ENCODE measurements at places on chromosomes 3 and 15. TPM values are rescaled to one million over a fixed set of nuclear protein-coding genes. Genes with fewer than 3 reads are reported as not detected.
A peak's percentile ranks its signal among the peaks of the same experiment; 100 is the strongest.

DNA sequence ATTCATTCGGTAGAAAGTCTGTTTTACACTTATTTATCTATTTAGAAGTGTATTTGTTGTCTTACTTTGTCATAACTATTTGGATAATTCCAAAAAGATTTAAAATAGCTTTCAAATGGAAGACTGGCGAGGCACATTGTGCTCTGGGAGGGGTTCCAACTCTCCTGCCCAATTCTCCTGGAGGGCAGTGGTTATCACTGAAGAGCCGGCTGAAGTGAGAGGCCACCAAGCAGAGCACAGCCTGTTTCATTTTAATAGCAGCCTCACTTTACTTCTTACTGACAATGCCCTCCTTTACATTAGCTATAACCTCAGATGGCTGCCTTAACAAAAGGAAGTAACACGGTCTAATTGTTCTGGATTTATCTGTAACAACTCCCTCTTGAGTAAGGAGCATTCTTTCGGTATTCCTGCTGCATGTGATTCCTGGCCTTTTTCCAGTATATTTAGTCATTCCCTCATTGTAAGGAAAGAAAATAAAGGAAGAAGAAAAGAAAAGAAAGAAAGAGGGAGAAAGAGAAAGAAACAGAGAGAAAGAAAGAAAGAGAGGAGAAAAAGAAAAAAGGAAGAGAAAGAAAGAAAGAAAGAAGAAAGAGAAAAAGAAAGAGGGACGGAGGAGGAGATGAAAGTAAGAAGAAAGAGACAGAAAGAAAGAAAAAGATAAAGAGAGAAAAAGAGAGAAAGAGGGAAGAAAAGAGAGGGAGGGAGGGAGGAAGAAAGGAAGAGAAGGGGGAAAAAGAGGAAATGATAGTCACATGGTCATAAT lies 339.8 kb upstream of the WNT5A start:
- no peaks in the 10 kb centered on the region for H3K36me3 ChIP-seq
- H3K4me3 ChIP-seq: no peak overlapping the region
- H3K27me3 ChIP-seq: no peaks in the 10 kb centered on the region
- no peak for DNase-seq

DNA sequence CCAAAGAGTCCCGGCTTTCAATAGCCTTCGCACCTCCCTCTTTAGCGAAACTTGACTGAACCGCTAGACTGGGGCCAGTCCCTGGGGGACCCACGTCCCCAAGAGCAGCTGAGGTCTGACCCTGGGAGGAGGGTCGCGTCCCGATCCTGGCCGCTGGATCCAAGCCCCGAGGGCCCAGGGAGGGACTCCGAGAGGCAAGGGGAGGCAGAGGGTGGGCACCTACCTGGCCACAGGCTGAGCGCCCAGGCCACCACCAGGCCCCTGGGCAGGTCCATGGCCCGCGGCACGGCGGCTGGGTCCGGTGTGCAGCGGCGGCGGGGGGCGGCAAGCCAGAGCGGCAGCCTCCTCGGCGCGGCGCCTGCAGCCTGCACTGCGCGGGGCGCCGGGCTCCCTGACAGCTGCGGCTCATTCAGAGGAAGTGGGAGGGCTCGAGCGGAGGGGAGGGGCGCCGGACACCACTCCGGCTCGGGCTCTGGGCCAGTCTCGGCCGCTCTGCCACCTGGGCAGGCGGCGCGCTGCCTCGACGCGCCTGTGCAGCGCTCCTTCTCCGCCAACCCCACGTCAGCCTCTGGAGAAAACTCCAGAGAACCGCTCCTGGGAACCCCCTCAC lies at the start of gene ITGA11:
TSS of gene ITGA11 (minus strand) at position 372 of the 610 bp plus-strand sequence. CDS start at position 275, 97 bp downstream.
- H3K4me1 ChIP-seq: peaks cover 5% of the 10 kb centered on the region
- H3K4me3 ChIP-seq: peak within 1 kb of the TSS; percentile 66
- DNase-seq: peak; percentile 87

GRCh38 chr15:48400086-48400485 lies 68.9 kb downstream of the DUT start:
- no peaks in the 10 kb centered on the region for H3K36me3 ChIP-seq
- H3K27ac ChIP-seq: no peak overlapping the region
- H3K4me3 ChIP-seq: no peak overlapping the region

DNA sequence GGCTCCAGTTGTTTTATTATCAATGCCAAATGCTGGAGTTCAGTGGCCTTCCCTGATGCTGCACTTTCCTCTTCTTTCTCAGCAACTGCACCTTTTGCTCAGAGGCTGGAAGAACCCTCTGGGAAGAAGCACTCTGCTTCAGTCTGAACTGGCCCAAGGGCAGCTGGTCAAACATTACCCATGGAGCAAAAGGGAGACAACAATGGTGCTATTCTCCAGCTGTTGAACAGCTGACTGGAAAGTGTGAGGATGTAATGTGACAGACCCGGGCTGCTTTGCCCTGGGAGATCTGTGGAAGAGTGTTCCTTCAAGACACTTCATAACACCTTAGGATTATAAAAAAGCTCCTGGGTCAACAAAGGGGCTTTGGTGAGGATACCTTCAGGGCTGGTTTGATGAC lies 84.9 kb downstream of the EPHB1 start:
- no peak for DNase-seq
- no peaks in the 10 kb centered on the region for H3K36me3 ChIP-seq
- H3K4me3 ChIP-seq: no peak overlapping the region

- no peak overlapping the region for H3K4me3 ChIP-seq
- H3K27ac ChIP-seq: no peak overlapping the region
- no peaks in the 10 kb centered on the region for H3K27me3 ChIP-seq
- H3K4me1 ChIP-seq: no peaks in the 10 kb centered on the region
- DNase-seq: no peak
Observed at GRCh38 chr3:97975466-97975865, 3.2 kb upstream of the RIOX2 start.

GRCh38 chr3:187920913-187921312 lies 175.6 kb upstream of the BCL6 start:
- no peak overlapping the region for H3K4me3 ChIP-seq
- peaks cover 12% of the 10 kb centered on the region for H3K4me1 ChIP-seq
- no peaks in the 10 kb centered on the region for H3K36me3 ChIP-seq
- H3K27me3 ChIP-seq: no peaks in the 10 kb centered on the region

GRCh38 chr3:174776123-174776522 lies 83.0 kb upstream of the NAALADL2 start:
- H3K4me1 ChIP-seq: no peaks in the 10 kb centered on the region
- H3K4me3 ChIP-seq: no peak overlapping the region

- H3K36me3 ChIP-seq: no peaks in the 10 kb centered on the region
- 0 out of 2 replicates have a peak, but pooled peaks cover 3% of the 10 kb centered on the region for H3K4me1 ChIP-seq
- H3K27ac ChIP-seq: no peak overlapping the region
- H3K4me3 ChIP-seq: no peak overlapping the region
Observed at GRCh38 chr3:58189691-58190090, 21.1 kb downstream of the DNASE1L3 start.

- no peaks in the 10 kb centered on the region for H3K36me3 ChIP-seq
- no peak overlapping the region for H3K4me3 ChIP-seq
- no peaks in the 10 kb centered on the region for H3K4me1 ChIP-seq
- no peak for DNase-seq
Observed at GRCh38 chr3:58246148-58247047, 8.8 kb downstream of the ABHD6 start.

GRCh38 chr3:89059211-89059925 lies 48.1 kb upstream of the EPHA3 start:
- no peaks in the 10 kb centered on the region for H3K27me3 ChIP-seq
- H3K4me1 ChIP-seq: no peaks in the 10 kb centered on the region
- no peak for DNase-seq
- H3K27ac ChIP-seq: no peak overlapping the region
- no peak overlapping the region for H3K4me3 ChIP-seq
- no peaks in the 10 kb centered on the region for H3K36me3 ChIP-seq

DNA sequence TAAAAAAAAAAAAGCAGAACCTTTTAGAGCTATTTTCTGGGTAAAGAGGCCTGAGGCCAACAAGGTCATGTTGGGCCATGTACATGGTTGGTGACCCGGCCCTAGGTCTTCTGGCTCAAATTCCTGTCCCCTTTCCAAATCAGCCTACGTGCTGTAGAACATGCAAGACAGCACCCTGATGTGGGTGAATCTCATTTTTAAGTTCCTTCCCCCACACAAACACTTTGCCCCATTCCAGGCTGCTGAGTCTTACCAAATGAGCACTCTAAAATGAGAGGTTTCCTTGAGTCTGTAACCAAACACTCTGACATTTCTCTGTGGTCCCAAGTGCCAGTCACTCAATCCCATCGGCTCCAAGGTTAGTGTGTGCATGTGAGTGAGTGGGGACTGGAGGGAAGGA lies 9.4 kb downstream of the BCL6 start:
- H3K4me3 ChIP-seq: no peak overlapping the region
- peaks cover 12% of the 10 kb centered on the region for H3K36me3 ChIP-seq
- H3K27ac ChIP-seq: no peak overlapping the region
- H3K27me3 ChIP-seq: 0 out of 2 replicates have a peak, but pooled peaks cover 2% of the 10 kb centered on the region

DNA sequence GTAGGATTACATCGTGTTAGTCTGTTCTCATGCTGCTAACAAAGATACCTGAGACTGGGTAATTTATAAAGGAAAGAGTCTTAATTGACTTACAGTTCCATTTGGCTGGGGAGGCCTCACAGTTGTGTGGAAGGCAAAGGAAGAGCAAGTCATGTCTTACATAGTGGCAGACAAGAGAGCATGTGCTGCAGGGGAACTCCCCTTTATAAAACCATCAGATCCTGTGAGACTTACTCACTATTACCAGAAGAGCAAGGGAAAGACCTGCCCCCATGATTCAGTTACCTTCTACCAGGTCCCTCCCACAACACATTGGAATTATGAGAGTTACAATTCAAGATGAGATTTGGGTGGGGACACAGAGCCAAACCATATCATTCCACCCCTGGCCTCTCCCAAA lies 3.4 kb downstream of the SLC25A26 start:
- H3K27ac ChIP-seq: no peak overlapping the region
- no peaks in the 10 kb centered on the region for H3K36me3 ChIP-seq
- DNase-seq: no peak
- no peaks in the 10 kb centered on the region for H3K4me1 ChIP-seq

DNA sequence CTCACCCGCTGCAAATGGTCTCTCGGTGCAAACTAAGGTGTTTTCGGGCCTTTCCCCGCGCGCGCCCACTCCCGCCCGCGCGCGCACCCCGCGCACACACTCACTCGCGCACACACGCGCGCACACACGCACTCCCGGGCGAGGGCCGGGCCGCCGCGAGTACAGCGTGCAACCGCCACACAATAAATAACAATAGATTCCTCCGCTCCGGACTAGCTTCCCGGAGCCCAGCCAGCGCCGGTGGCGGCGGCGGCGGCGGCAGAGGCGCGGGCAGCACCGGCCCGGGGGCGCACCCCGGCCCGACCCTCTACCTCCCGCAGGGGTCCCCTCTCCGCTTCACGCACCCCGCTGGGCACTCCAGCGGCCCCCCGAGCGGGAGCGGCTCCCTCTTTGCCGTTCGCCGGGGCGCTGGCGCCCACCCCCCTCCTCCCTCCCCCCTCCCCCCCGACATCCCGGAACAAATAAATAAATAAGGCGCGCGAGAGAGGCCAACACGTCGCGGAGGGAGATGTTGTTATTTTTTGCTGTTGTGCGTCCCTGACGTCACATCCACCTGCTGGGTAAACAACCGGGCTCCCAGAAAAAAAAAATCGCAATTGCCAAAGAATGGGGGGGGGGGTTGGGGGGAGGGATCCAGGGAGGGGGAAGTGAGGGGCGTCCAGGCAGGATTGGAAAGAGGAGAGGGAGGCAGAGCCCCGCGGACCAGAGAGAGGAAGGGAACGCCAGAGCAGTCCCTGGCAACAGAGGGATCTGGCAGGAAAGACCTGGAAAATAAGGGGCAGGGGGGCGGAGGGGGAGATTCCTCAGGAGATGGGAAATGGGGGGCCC lies at the start of gene FOXP1:
TSS of gene FOXP1 (minus strand) at position 163 of the 828 bp plus-strand sequence. CDS start 385,347 bp downstream, outside the sequence.
- no peaks in the 10 kb centered on the region for H3K36me3 ChIP-seq
- H3K27ac ChIP-seq: peak within 1 kb of the TSS; percentile 75
- peaks cover 19% of the 10 kb centered on the region for H3K27me3 ChIP-seq
- peak within 1 kb of the TSS; percentile 86 for H3K4me3 ChIP-seq
- H3K4me1 ChIP-seq: no peaks in the 10 kb centered on the region

DNA sequence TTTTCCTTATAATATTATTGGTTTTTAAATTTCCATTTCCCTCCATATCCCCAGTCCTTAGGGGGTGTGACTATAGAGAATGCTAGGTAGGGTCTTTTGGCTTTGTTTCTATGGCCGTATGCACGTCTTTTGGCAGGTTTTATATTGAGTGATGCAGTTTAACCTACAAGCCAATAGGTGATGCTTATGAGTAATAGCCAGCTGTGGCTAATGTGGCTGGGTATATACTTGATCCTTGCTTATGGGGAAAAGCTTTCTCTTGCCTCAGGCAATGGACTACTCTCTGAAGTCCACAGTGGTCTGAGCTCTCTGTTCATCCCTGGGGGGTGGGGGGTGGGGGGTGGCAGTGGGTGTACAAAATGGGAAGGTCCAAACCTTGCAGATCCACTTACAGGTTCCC lies 223.9 kb downstream of the MFSD1 start:
- H3K27ac ChIP-seq: no peak overlapping the region
- no peaks in the 10 kb centered on the region for H3K4me1 ChIP-seq
- H3K27me3 ChIP-seq: no peaks in the 10 kb centered on the region
- no peaks in the 10 kb centered on the region for H3K36me3 ChIP-seq

- no peak for DNase-seq
- H3K4me1 ChIP-seq: no peaks in the 10 kb centered on the region
- no peaks in the 10 kb centered on the region for H3K36me3 ChIP-seq
- H3K27me3 ChIP-seq: no peaks in the 10 kb centered on the region
- no peak overlapping the region for H3K4me3 ChIP-seq
Observed at GRCh38 chr3:115099986-115100571, 47.0 kb downstream of the ZBTB20 start.

GRCh38 chr3:197878427-197878826 lies 71.6 kb upstream of the RPL35A start:
- no peak overlapping the region for H3K4me3 ChIP-seq
- no peak overlapping the region for H3K27ac ChIP-seq
- no peaks in the 10 kb centered on the region for H3K27me3 ChIP-seq
- peaks cover 4% of the 10 kb centered on the region for H3K36me3 ChIP-seq

DNA sequence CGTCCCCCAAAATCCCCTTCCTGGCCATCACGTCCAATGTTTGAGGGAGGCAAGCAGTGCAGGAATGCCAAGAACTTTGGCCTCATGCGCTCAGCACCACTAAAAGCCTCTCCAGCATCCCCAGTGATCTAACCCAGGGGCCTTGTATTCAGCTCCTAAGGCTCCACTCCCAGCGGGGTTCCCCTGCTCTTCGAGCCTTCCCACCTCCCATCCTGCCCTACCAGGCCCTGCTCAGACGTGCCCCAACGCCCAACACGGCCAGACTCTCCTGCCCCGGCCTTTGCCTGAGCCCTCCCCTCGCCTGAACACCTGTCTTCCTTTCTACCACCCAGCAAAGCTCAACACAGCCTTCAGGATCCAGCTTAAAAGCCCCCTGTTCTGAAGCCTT lies 30.5 kb downstream of the PLXND1 start:
- H3K27me3 ChIP-seq: no peaks in the 10 kb centered on the region
- peaks cover 19% of the 10 kb centered on the region for H3K4me1 ChIP-seq
- DNase-seq: no peak

DNA sequence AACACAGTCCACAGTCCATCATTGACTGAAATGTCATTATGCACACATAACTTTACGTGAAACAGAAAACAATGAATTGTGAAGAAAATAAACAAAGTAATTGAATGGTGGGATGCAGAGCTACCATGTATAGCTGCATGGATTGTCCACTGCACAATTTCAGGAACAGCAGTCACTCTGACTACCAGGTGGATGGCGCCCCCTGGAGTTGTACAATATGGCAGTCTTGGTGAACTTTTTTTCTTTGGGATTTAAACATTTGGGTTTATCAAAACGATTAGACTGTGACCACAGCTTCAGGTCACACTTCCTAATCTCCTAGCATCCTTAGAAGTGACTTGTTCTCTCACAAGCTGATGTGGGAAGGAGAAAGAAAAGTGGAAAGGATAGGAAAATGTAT lies 48.9 kb upstream of the TCF12 start:
- no peak overlapping the region for H3K27ac ChIP-seq
- no peaks in the 10 kb centered on the region for H3K36me3 ChIP-seq
- no peak for DNase-seq
- no peaks in the 10 kb centered on the region for H3K4me1 ChIP-seq
- no peaks in the 10 kb centered on the region for H3K27me3 ChIP-seq
- H3K4me3 ChIP-seq: no peak overlapping the region

The WDR76 gene
- total RNA-seq: 19.6 TPM

The GOLGA8S gene
- total RNA-seq: 0.11 TPM

The GOLGA8J gene
- total RNA-seq: not detected

The TP63 gene
- total RNA-seq: not detected

The ITPKA gene
- 0.99 TPM for total RNA-seq
